GM12891 (cell line): ENCODE measurements at places on chromosomes 2 and 18.

DNA sequence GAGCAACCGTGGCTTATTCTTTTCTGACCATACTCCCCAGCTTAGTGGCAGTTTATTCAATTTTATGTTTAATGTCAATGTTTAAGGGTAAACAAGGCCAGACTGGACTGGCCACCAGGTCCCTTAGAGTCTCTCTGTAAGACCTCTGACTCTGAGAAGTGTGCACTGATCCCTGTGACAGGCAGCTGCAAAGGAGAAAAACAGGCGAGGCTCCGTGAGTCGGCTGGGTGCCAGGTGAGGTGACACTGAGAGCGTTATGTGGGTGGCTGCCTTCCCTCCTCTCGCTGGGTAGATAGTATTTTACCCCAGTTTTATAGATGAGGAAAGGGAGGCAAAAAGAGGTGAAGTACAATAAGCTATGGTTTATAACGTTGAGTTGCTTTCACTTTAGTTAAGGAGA lies 139.4 kb upstream of the HDAC4 start:
- no peak for DNase-seq

- DNase-seq = no peak
Observed at GRCh38 chr2:218726004-218726574, 15.5 kb downstream of the TTLL4 start.

DNA sequence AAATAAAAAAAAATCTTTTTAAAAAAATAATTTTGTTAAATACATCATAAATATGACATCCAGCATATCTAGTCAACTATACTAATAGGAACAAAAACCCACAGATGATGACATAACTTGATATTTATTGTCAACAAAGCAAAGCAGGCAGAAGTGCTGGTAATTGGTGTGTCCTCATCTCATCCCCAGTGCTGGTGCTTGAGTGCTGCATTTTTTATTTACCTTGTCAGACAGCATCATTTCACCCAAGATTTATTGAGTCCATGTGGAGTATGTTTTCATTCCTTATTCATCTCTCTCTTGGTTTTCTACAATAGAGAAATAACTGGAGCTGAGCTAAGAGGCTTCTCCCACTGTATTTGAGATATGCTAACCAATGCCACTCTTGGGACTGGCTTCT lies 191.6 kb upstream of the SLC14A2 start:
- no peak for DNase-seq

- no peak for DNase-seq
Observed at GRCh38 chr2:191189112-191189635, 38.4 kb upstream of the STAT4 start.

- no peak for DNase-seq
Observed at GRCh38 chr2:38433607-38433975, 56.5 kb upstream of the ATL2 start.

DNA sequence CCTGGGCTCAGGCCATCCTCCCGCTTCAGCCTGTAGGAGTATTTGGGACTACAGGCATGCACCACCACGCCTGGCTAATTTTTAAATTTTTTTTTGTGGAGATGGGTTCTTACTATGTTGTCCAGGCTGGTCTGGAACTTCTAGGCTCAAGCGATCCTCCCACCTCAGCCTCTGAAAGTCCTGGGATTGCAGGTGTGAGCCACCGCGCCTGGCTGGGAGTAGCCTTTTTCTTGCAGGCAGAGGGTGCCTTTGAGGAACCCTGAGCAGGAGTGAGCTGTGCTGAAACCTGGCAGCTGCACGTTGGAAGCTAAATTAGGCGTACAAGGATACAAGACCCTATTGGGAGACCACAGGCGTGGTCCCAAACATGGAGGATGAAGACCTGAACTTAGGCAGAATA lies 8.0 kb downstream of the CTDSP1 start:
- DNase-seq = no peak

DNA sequence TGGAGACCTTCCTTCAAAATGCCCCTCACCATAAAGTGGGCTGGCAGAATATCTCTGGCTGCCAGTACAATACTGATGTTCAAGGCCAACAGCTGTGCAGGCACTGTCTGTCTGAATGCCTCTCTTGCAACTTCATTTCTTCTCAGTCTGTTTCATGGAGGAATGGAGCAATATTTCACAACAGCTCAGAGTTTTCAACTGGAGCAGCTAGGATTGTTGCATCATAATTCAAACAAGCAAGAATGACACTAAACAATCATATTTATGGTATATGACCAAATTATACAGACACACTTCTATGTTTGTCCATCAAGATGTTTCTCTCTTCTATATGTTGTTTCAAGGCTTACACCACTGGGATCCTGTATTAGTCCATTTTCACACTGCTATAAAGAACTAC lies 444.2 kb downstream of the LRATD1 start:
- no peak for DNase-seq

GRCh38 chr2:20578895-20579825 lies 71.7 kb downstream of the HS1BP3 start:
- no peak for DNase-seq

DNA sequence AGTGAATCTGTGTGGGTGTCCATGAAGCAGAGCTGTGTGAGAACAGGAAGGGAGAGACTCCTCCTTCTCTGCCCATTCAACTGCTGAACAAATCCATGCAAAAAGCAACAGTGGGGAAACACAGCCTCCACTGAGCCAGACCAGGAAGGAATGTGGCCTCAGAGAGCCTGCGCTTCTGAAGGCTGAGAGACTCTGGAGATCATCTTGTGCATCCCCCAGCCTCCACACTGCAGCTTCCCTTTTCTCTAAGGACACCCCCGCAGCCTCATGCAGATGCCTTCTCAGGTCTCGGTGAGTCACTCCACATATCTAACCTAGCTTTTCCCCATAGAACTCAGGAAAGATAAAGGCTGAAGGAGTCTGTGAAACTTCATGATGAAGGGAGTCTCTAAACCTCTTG lies 402.9 kb downstream of the TNS1 start:
- DNase-seq = no peak

GRCh38 chr2:75087736-75088135 lies 111.6 kb downstream of the TACR1 start:
- DNase-seq = no peak

- DNase-seq = peak; percentile 10
Observed at GRCh38 chr2:39377226-39377939, 59.7 kb downstream of the MAP4K3 start.

GRCh38 chr18:48364146-48364545 lies 45.0 kb downstream of the ZBTB7C start:
- DNase-seq = no peak

DNA sequence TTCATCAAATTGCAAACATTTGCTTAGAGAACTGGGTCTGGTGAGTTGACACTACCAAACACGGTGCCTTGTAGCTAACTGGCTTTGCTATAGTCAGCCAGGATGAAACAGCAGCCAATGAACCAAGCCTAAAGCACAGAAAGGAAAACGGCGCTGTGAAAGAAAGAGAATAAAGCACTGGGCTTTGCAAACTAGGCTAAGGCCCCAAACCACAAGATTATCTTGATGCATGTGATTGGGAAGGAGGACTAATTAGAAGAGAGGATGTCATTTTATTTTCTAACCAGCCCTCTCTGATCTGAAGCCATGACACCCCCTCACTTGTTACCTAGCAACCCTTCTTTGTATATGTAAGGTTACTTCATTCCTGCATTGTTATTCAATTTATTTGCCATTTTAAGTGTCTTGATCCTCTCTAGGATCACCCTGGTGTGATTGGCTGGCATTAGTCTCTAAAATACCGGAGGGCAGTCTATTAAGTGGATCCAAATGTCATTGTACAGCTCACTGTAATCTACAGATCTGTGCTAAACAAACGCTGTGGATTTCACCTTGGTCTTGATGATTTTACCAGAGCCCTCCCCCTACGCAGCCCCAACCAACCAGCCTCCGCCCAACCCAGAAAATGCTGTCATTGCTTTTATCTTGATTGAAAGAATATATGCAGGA lies 395.4 kb upstream of the ACVR2A start:
- no peak for DNase-seq

- DNase-seq = no peak
Observed at GRCh38 chr2:240642061-240642805, 17.0 kb downstream of the GPR35 start.

- no peak for DNase-seq
Observed at GRCh38 chr2:11500702-11501303, 33.0 kb upstream of the GREB1 start.

GRCh38 chr2:202056611-202057010 lies 16.4 kb upstream of the KIAA2012 start:
- DNase-seq = no peak

GRCh38 chr2:192228685-192229084 lies 34.0 kb upstream of the TMEFF2 start:
- DNase-seq = no peak

DNA sequence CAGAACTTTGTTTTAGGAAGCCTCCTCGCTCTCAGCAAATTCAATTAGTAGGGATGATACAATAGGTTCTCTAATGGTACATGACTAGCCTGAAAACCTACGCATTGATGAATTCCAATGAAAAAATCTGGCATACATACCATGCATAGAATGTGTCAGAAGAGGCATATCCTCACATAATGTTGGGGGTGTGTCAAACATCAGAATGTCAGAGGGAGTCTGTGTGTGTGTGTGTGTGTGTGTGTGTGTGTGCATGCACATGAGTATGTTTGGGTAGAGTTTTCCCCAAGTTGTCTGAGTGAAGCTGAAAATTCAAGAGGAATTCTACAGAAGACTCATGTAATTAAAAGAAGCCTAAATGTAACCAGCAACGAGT lies 78.5 kb downstream of the FIGN start:
- no peak for DNase-seq

DNA sequence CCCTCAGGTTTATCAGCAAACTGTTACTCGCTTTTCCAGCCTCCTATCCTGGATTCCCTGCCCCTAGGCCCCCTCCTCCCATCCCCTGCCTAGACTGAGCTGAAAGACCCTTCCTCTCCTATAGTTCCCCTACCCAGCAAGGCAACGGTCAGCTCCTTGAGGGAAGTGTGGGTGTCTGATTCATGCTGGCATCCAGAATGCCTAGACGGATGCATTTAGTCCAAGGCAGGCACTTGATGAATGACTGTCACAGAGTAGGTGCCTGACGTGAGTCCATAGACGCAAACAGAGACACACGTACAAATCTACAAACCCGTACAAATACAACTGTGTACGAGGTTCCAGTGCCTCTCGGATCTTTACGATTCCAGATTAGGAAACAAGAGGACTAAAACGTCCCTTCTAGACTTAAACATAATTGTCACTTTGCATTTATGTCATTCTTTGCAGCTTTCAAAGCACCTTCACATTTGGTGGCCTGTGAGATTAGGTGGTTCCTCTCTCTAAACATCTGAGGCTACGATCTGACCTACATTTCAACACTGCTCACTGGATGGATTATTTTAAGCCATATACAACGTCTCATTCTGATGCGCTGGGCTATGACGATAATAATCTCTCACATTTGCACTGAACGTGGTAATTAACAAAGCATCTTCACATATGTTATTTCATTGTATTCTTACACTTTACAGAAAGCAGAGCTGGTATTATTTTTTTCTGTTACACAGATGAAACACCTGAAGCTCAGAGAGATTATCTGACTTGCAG lies 36.7 kb downstream of the DNMT3A start:
- DNase-seq = no peak

- no peak for DNase-seq
Observed at GRCh38 chr2:218223046-218223445, 6.1 kb downstream of the ARPC2 start.

DNA sequence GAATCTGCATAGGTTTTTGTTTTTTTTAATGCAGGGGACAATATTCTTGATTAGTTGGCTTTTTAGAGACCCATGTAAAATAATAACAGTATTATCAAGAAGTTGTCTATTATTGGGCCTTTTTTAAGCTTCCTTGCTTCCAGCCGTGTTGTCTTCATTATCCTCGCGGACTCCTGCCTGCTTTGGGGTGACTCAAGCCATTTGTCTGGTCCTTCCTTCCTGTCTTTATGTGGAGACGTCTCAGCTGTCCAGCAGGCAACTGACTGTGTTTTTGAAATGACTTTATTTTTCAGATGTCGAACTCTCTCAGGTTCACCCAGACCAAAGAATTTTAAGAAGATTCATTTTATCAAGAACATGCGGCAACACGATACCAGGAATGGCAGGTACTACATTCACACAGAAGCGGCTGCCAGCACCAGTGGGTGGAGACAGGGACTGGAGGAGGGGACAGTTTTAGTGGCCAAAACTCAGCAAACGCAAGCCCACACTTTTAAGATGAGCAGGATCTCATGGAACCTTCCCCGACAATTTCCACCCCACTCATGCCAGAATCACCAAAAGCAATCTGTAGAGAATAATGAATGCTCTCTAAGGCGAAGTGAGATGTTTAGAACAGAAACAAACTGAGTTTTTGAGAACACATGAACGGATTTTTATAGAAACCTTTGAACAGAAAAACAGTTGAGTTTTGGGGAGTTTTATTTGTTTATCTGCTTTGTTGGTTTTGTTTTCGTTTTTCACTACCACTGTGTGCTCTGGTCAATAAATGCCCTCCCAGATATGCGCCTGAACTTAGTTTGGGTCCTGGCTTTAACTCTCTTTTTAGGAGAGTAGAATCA lies 59.1 kb downstream of the CABLES1 start:
- DNase-seq = no peak
